GOT3 (cell line): ENCODE measurements at places on chromosomes 12 and 14.

DNA sequence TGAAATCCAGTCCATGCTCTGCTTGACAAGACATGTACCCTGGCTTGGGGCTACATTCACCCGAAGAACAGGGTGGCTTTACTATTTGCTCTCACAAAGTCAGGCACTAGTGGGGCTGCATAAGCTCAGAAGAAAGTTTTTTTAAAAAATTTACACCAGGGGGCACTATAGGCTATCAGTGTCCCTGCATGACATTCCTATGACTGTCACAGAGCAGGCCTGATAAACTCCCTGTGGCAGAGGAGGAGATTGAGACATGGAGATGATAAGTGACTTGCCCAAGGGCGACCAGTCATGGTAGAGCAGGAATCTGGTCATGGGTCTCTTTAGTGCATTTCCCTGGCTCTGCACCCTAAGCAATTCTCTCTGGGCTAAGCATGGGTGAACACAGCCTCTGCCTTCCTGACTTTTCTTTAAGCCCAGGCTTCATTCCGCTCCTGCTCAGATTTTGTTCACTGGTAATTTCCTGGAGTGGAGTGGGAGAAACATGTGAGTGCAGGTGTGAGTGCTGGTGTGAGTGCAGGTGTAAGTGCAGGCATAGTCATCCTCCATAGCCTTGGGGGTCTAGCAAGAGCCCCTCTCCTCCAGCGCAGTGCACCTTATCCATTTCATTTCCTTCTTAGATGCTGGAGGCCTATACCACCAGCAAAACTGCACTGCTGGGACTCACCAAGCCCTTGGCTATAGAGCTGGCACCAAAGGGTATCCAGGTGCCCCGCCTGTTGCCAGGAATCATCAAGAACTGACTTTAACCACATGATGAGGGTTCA lies 91.6 kb downstream of the DHRS2 start:
- DNase-seq: no peak

DNA sequence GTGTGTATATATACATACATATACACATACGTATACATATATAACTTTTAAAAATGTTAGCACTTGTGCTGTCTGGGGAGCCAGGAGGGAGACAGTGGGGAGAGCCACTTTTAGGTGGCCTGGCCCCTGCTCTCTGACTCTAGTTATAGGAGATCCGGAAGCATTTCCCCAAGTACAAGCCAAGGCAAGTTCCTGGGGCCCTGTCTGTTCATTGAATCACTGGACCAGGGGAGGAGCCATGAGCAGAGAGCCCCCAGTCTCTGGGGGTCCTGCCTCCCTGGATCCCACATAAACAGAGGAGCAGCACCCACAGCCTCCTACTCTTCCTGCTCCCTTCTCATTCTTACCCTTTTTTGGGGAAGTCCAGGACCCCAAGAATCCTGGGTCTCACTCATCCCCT lies 45.4 kb upstream of the TMED10 start:
- no peak for DNase-seq

- peak; percentile 19 for DNase-seq
These were observed 39.0 kb downstream of the SLCO1B1 start for GRCh38 chr12:21169878-21170472.

DNA sequence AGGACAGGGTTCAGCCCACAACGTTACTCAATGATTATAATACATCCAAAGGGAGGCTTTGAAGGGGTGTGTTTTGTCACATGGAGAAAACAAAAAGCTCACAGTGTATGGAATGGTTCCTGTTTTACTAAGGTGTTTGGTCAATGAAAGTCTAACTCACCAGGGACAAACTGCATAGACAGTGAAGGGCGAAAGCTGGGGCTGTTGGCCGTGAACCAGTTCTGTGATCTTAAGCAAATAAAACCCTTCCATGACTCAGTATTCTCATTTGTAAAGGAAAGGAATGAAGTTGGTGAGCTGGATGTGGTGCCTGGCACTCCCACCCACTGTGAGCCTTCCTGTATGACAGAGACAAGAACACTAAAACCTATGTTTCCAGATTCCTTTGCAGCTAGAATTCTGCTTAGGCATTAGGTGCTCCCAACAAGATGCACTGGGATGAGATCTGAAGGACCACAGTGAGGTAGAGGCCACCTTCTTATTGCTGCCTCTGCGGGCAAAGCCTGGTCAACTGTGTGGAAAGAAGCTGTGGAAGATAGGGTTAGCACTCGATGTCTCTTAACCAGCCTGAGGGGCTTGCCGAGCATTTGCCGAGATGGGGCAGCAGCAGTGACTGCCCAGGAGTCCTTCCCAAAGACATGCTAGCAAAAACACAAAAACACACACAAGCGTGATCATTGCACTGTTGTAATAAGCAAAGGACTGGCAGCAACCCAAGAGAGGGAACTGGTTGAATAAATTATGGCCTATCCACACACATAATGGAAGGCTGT lies 48.5 kb downstream of the VCPKMT start:
- DNase-seq: no peak

DNA sequence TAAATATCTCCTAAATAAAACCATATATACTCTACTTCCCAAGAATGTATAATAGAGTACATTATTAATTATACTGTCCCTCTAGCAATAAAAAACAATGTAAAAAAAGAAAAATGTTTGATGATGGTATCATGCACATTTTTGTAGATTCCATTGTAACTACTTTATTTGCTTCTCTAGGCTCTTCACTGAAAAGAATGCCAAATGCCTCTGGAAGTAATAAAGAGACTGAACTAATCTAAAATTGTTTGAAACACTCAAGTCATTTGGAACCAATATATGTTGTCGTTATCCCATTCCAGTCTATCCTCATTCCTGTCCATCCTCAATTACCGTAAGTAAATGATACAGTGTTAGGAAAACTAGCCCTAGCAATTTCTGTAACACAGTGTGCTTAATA lies 233.6 kb downstream of the C12orf50 start:
- DNase-seq: no peak

DNA sequence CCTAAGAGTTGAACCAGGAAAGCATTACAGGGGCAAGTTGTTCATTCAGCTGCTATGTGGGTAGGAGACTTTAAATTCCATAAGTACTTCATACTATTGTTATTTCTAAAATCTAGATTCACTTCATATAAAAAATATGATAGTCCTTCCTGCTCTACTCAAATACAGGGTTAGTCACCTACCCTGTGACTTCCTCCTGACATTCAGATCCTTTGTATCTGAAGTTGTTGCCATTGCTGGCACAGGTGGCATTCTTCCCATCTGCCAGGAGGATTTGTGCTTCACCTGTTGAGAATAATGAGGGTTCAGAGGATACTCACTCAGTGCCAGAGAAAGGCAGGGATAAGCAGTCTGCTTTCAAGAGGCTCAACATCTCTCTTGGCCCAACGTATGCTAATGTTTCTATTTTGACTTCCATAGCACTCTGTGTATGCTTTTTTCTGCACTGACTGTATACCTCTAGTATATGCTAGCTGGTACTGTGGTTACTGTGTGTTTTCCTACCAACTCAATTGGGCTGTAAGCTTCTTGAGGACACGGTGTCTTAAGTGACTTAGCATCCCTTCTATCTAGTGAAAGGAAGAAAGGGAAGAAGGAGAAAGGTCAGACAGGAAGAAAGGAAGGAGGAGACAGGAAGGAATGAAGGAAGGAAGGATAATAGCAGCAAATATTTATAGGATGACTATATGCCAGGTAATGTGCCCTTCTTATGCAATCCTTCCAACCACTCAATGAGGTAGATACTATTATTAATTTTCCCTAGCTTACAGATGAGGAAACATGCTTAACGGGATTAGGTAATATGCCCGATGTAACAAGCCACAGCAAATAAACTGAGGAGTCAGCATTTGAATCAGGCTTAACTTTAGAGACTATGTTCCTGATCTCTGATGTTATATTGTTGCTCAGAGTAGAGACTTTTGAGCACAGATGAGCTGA lies 38.5 kb upstream of the FGF6 start:
- DNase-seq: no peak

- no peak for DNase-seq
These were observed 72.8 kb upstream of the SAV1 start for GRCh38 chr14:50740856-50741255.

DNA sequence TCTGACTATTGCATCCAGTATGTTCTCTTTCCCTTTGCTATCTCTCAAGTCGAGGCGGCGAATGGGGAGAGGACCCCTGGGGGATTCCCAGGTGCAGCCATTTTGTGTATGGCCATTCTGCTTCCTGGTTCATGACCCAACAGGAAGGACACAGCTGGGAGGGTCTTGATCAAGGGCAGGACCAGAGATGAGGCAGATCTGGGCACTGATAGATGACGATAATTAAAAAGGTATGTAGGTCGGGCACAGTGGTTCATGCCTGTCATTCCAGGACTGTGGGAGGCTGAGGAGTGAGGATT lies 73.9 kb downstream of the EID3 start:
- no peak for DNase-seq

DNA sequence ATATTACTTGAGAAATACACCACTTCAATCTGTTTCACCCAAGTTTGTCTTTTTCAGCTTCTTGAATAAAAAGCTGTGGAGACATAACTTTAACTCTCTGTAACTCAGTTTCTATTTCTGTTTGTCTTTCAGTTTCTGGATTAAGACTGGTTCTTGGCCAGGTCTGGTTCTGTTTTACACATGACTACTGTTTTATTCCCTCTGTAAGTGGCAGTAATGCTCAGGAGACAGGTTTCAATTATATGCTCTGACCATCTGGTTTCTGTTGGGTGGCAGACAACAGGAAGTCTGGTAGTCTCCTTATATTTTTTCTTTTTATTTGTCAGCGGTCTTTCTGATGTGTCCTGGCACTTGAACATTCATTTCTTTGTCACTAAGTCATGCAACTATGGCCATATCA lies 102.9 kb downstream of the RPS29 start:
- no peak for DNase-seq

DNA sequence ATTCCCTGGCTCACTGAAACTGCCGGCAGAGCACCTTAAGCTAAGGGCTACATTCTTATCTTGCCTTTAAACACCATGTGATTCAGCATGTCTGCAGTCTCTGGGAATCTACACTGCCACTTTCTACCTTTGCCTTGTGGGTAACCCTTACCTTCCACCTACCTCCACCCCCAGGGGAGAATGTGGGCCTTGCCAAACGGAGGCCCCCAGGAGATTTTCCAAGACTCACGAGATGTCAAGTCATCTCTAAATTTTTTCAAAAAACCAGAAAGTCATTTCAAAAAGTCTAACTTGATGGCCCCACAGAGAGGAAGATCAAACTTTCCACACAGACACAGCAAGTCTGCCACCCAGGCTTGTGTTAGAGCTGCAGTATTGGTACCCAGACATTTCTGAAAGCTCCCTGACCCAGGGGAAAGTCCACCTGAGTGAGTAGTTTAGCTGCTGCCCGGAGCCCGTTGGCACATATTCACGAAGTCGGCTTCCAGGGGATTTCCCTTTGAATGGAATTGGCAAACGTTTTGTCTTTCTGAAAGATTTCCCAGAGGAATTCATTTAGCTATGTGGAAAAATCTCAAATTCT lies 4.7 kb upstream of the PSMA6 start:
- no peak for DNase-seq

DNA sequence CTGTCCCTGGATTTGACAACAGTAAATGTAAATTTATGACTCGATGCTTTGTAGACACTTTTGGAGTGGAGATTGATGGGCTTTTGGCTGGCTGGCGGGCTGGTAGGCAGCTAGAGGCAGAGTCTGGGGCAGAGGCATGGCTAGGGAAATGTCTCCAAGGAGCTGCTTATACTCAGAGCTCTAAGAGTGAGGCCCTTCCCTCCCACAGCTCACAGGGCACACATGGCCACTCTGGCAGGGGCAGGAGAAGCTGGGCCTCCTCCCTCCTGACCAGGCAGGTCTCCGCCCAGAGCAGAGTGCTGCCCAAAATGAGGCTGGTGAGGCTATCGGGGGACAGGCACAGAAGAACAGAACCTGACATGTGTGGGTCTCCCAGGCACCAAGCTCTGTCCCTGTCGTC lies 67.5 kb downstream of the GALNT16 start:
- DNase-seq: no peak

GRCh38 chr12:110836291-110836690 lies 10.5 kb upstream of the CCDC63 start:
- no peak for DNase-seq
